Activated naive CD8-positive, alpha-beta T cell treated with anti-CD3 and anti-CD28 coated beads, Interleukin-2, amount 10 ng/mL, durations not matched to agents 7 days and 5 days (primary cell): ENCODE measurements at places on chromosomes 5 and 9. TPM values are rescaled to one million over a fixed set of nuclear protein-coding genes. Genes with fewer than 3 reads are reported as not detected.

The ST8SIA4 gene
- total RNA-seq = 37.0 TPM

The KCNN2 gene
- total RNA-seq = not detected

The LSM11 gene
- 6.1 TPM for total RNA-seq

The EDIL3 gene
- not detected for total RNA-seq

The FAM219A gene
- total RNA-seq = 13.4 TPM

The LEAP2 gene
- 4.4 TPM for total RNA-seq

GRCh38 chr5:174535669-174536068 is 188.7 kb upstream of the MSX2 start:
- DNase-seq = no peak
- H3K4me3 ChIP-seq = no peak overlapping the region
- peaks cover 3% of the 10 kb centered on the region for H3K27me3 ChIP-seq
- no peak overlapping the region for H3K27ac ChIP-seq

DNA sequence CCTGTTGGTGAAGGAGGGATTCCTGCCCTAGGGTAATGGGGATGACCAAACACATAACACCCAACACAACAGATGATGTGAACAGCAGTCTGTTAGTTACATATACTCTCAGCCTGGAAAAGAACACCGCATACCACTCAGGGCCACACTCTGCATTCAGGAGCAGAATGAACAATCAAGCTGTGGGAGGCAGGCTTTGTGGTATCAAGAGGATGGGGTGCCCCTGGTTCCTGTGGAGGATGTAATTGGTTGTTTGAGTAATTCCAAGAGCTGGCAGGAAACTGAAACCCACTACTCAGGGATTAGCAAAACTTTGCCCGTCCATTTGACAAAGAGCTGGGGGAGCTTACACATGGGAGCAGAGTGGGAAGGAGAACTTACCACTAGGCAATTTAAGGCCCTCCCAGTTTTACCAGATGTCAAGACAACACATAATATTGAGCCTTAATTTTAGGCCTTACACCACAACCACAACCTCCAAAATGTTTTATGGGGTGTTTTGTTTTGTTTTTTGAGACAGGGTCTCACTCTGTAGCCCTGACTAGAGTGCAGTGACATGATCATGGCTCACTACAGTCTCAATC is 15.6 kb upstream of the PRKAA1 start:
- no peak overlapping the region for H3K27ac ChIP-seq
- no peak for DNase-seq
- peaks cover 2% of the 10 kb centered on the region for H3K36me3 ChIP-seq

DNA sequence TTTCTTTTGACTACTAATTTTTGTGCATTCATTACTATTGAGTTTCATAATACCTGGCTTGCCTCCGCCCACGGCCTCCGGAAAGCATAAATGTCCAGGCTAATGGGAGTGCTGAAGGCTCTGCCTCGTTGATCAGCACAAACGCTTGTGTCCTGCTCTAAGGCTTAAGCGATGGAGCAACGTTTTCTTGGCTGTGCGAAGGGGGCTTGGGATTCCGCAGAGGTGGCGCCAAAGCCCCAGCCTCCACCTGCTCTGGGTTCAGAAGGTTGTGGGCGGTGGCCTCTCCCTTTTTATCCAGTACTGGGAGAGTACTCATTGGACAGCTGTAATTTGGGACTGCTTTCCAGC is 19.7 kb downstream of the ANXA2R start:
- peak; percentile 59 for DNase-seq
- no peaks in the 10 kb centered on the region for H3K27me3 ChIP-seq
- H3K36me3 ChIP-seq = peaks cover 8% of the 10 kb centered on the region
- peak overlapping the region; percentile 97 for H3K4me3 ChIP-seq
- H3K4me1 ChIP-seq = peaks cover 21% of the 10 kb centered on the region
- H3K27ac ChIP-seq = peak overlapping the region; percentile 100

DNA sequence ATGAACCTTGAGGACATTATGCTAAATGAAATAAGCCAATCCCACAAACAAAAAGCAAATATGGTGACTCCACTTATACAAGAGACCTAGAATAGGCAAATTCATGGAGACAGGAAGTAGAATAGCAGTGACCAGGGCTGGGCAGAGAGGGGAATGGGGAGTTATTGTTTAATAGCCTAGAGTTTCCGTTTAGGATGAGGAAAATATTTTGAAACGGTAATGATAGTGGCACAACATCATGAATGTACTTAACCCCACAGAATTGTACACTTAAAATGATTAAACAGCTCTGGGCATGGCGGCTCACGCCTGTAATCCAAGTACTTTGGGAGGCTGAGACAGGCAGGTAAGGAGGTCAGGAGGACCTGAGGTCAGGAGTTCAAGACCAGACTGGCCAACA is 65.8 kb downstream of the NSUN2 start:
- H3K36me3 ChIP-seq = no peaks in the 10 kb centered on the region
- DNase-seq = no peak

- DNase-seq = no peak
- peaks cover 53% of the 10 kb centered on the region for H3K27me3 ChIP-seq
- no peak overlapping the region for H3K27ac ChIP-seq
Measured at GRCh38 chr9:121609822-121610637, 41.4 kb upstream of the DAB2IP start.

- H3K4me3 ChIP-seq = peak overlapping the region; percentile 98
- no peaks in the 10 kb centered on the region for H3K27me3 ChIP-seq
- peak overlapping the region; percentile 99 for H3K27ac ChIP-seq
- no peak for DNase-seq
Measured at GRCh38 chr5:138544181-138545134, 1.4 kb upstream of the ETF1 start.

- no peak for DNase-seq
- H3K4me1 ChIP-seq = peaks cover 6% of the 10 kb centered on the region
- H3K36me3 ChIP-seq = no peaks in the 10 kb centered on the region
- H3K27ac ChIP-seq = no peak overlapping the region
Measured at GRCh38 chr9:72577212-72577753, 55.9 kb downstream of the TMC1 start.

- peaks cover 17% of the 10 kb centered on the region for H3K27me3 ChIP-seq
- no peaks in the 10 kb centered on the region for H3K36me3 ChIP-seq
- no peak for DNase-seq
- H3K27ac ChIP-seq = no peak overlapping the region
Measured at GRCh38 chr5:149481485-149481884, 69.8 kb downstream of the CSNK1A1 start.

GRCh38 chr9:89606049-89606623 is 1.3 kb downstream of the GADD45G start:
- peaks cover 12% of the 10 kb centered on the region for H3K36me3 ChIP-seq
- H3K27me3 ChIP-seq = peaks cover 21% of the 10 kb centered on the region
- H3K4me1 ChIP-seq = peaks cover 21% of the 10 kb centered on the region
- H3K4me3 ChIP-seq = peak overlapping the region; percentile 89

GRCh38 chr5:76546497-76547102 is 76.6 kb downstream of the F2RL2 start:
- no peaks in the 10 kb centered on the region for H3K27me3 ChIP-seq
- H3K36me3 ChIP-seq = peaks cover 7% of the 10 kb centered on the region
- H3K27ac ChIP-seq = peak overlapping the region; percentile 89
- H3K4me3 ChIP-seq = peak overlapping the region; percentile 83

DNA sequence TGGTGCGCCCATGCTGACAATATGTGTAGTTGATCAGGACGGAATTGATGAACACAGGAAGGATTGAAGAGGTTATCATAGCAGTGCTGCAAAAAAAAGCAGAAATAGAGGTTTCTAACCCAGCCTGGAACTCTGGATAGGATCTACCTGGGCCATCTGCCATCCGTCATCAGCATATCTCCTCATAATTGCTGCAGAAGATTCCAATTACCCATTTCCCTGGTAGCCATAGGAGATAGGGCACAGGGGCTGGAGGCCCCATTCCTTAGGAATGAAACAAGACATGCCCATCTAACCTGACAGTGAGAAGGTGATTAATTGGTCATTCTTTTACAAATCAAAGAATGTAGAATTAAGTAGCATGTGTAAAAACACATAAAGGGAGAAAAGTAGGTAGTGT is 60.3 kb upstream of the TRIM32 start:
- no peaks in the 10 kb centered on the region for H3K36me3 ChIP-seq
- no peaks in the 10 kb centered on the region for H3K4me1 ChIP-seq
- DNase-seq = no peak
- H3K27me3 ChIP-seq = no peaks in the 10 kb centered on the region
- H3K4me3 ChIP-seq = no peak overlapping the region

GRCh38 chr5:172411484-172412072 is 42.7 kb downstream of the SH3PXD2B start:
- no peak for DNase-seq
- no peak overlapping the region for H3K27ac ChIP-seq
- peaks cover 9% of the 10 kb centered on the region for H3K27me3 ChIP-seq
- H3K36me3 ChIP-seq = no peaks in the 10 kb centered on the region
- H3K4me1 ChIP-seq = peaks cover 21% of the 10 kb centered on the region
- H3K4me3 ChIP-seq = no peak overlapping the region

DNA sequence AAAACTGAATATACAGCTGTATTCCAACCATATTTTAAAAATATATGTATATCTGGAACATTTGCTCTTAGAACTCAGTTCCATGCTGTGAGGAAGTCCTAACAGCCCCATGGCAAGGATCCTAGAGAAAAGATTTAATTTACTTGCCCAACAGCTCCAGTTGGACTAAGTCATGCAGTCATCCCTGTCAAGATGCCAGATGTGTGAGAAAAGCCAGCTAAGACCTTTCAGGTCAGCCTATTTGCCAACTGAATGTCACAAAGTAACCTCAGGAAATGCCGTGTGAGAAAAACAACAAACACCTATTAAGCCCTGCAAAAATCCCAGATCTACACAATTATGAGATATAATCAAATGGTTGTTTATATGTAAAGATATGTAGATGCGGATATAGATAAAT is 416.3 kb downstream of the NR2F1-AS1 start:
- no peaks in the 10 kb centered on the region for H3K4me1 ChIP-seq
- no peak for DNase-seq
- no peaks in the 10 kb centered on the region for H3K27me3 ChIP-seq
- H3K36me3 ChIP-seq = no peaks in the 10 kb centered on the region
- H3K27ac ChIP-seq = no peak overlapping the region

DNA sequence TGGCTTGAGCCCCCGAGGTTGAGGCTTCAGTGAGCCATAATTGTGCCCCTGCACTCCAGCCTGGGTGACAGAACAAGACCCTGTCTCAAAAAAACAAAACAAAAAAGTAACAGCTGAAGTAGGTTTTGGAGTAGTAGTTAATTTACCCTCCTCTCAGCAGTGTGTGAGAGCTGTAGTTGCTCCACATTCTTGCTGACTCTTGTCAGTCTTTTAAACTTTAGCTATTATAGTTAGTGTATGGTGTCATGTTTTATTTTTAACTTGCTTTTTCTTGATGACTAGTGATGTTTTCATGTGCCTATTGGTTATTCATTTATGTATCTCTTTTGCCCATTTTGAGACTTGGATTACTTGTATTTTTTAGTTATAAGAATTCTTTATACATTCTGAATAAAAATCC is 52.9 kb upstream of the DHFR start:
- DNase-seq = no peak
- H3K4me3 ChIP-seq = no peak overlapping the region
- H3K27me3 ChIP-seq = no peaks in the 10 kb centered on the region
- peaks cover 21% of the 10 kb centered on the region for H3K36me3 ChIP-seq

GRCh38 chr9:125462861-125463291 is 201.2 kb downstream of the GAPVD1 start:
- H3K4me1 ChIP-seq = peaks cover 2% of the 10 kb centered on the region
- H3K4me3 ChIP-seq = no peak overlapping the region

DNA sequence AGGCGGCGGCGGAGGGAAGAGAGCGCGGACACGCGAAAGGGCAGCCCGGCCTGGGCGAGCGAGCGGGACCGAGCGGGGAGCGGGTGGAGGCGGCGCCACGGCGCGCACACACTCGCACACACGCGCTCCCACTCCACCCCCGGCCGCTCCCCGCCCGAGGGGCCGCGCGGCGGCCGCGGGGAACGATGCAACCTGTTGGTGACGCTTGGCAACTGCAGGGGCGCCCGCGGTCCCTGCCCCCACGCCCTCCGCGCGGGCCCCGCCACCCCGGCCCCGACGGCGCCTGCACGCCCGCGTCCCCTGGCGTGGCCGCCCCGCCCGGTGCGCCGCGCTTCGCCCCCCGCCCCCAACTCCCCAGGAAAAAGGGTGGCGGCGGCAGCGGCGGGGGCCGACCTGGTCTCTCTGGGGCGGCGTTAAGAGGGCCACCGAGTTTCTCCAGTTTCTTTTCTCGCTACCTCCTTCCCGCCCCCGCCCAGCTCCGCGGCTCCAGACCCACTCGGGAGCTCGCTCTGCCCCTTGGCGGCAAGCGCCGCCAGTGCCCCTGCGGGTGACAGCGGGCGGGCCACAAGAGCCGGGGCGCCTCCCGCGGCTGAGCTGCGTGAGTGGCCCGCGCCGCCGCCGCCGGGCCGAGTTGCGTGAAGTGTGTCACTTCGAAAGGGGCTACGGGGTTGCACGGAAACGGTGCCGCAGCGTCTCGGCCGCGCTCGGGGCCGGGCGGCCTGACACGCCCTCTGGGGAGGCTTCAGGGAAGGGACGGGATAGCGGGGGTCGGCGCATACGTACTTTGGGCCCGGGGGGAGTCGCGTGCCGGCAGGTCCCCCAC is at the start of gene NR3C1:
NR3C1 (minus strand) TSS at position 94 of the 823 bp plus-strand sequence. CDS start 2,847 bp downstream, outside the sequence.
- H3K27ac ChIP-seq = peak within 1 kb of the TSS; percentile 96
- no peaks in the 10 kb centered on the region for H3K27me3 ChIP-seq

DNA sequence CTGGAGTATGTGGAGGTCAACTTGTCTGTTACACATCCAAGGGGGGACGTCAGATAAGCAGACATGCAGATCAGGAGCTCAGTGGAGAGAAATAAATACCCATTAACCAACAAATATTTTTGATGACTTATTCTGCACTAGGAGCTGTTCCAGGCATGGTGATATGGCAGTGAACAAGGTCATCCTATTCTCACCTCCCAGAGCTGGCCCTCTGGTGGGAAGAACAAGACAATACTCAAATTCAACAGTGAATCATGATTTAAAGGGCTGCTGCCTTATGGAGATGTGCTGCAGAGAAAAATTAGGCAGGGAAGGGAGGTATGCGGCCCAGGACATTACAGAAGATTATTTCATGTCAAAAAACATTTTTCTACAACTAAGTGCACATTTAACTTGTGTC is 36.5 kb downstream of the SYK start:
- no peaks in the 10 kb centered on the region for H3K36me3 ChIP-seq
- no peak overlapping the region for H3K27ac ChIP-seq
- DNase-seq = no peak
- peaks cover 11% of the 10 kb centered on the region for H3K27me3 ChIP-seq
- no peaks in the 10 kb centered on the region for H3K4me1 ChIP-seq

GRCh38 chr5:39080597-39081204 is 6.5 kb upstream of the RICTOR start:
- peaks cover 15% of the 10 kb centered on the region for H3K4me1 ChIP-seq
- H3K4me3 ChIP-seq = no peak overlapping the region
- no peak for DNase-seq
- no peak overlapping the region for H3K27ac ChIP-seq

GRCh38 chr5:157917899-157918809 is 59.2 kb upstream of the CLINT1 start:
- H3K4me1 ChIP-seq = peaks cover 28% of the 10 kb centered on the region
- peak overlapping the region; percentile 47 for H3K27ac ChIP-seq
- H3K36me3 ChIP-seq = no peaks in the 10 kb centered on the region

DNA sequence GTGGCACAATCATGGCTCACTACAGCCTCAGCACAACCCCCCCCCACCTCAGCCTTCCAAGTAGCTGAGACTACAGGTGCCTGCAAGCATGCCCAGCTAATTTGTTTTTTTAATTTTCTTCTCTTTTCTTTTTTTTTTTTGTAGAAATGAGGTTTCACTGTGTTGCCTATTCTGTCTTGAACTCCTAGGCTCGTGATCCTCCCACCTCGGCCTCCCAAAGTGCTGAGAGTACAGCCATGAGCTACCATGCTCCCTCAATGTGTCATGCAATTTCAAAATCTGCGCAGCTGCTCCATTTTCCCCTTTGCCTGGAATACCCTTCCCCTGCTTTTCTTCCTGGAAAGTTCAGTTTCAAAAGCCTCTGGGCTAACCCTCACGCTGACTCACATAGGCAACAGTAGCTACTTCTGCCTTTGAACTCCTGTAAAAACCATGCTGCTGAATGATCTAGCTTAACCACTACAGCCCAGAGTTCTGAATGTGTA is 71.0 kb upstream of the IL7R start:
- H3K36me3 ChIP-seq = no peaks in the 10 kb centered on the region
- H3K4me3 ChIP-seq = peak overlapping the region; percentile 33
- no peak for DNase-seq
- peak overlapping the region; percentile 82 for H3K27ac ChIP-seq
- H3K27me3 ChIP-seq = no peaks in the 10 kb centered on the region
